ENCODE measurements at places on chromosomes 11 and 22.

- DNase-seq: no peak
Measured at GRCh38 chr11:81913793-81914192, 819.9 kb downstream of the FAM181B start.

- no peak for DNase-seq
Measured at GRCh38 chr11:108698844-108699642, 34.2 kb downstream of the DDX10 start.

DNA sequence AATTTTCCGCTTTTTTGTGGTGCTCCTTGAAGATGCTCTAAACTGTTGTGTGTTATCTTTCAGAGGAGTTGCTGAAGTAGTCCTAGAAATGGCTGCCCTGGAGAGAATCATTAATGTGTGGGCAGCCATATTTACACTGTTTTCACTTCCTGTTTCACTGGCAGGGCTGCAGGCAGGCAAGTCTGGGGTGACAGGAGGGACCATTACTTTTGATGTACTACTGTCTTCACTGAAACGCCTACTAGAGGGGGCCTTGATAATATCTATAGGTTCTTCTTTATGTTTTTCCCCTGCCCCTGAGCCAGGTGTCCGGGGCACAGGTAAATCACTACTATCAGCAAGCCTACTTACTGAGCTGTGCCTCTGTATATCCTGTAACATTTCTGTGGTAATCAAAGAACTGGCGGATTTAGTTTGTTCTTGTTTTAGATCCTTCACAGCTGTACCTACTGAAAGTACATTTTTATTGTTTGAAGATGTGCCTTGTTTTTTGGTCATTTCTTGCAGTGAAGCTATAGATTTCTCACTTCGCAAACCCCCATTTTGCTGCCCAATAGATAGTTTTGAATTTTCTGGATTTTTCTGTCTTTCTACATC lies 39.7 kb downstream of the ACAT1 start:
- DNase-seq: no peak

DNA sequence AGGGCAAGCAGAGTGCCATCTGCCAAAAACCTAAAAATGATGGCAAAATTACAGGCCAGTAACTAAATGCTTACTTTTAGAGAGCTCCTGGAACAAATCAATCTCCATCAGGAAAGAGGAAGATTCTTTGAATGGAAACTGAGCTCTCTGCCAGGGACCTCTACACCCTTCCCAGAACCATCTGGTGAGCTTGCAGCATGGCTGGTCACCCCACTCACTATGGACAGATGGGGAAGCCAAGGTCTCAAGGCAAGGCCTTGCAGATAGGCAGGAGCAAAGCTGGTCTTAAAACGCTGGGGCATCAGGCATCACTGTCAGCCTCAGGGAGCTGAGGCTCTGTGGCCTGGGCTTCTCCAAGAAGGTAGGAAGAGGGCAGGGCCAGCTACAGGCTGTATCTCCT lies 36.2 kb downstream of the SERGEF start:
- no peak for DNase-seq

DNA sequence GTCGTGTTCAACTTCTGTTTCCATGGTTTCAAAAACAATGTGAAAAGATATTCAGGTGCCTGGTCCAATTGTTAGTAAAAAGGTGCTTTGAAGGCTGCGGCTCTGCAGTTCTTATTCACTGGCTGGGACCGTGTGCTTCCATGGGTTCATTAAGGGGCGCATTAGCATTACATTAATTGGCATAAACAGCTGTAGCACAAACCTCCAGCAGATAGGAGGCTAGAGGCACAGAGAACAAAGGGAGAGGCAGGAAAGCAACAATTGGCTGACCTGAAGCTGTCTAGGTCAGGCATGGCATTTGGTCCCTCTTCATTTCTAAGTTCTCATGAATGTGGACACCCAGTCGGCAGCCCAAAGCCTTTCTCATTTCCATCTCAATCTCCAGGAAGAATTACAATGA lies 16.6 kb downstream of the PAK1 start:
- DNase-seq: no peak

DNA sequence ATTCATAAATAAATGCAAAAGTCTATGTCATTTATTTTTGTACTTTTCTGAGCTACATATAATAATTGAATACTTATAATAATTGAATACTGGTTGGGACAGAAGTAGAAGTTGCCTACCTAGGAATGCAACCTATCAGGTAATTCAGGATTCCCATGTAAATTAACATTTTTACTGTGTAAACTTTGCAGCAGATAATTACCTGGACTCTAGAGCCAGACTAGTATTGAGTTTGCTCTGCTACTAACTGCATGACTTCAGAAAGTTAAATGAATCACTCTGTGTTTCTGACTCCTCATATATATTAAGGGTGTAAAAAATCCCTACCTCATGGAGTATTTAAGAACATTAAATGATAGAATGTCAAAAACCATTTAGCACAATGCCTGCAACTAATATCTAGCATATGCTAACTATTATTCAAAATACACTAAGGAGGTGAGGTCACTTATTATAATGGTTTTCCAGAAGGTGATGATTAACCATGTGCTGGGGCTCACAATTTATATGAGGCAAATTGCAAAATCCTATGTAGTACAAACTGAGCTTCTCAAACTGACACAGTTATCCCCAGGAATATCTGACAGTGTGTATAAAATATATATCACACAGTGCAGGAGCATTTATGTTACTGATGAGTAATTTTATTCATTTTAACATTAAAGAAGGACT lies 138.1 kb upstream of the ANO3 start:
- DNase-seq: no peak

DNA sequence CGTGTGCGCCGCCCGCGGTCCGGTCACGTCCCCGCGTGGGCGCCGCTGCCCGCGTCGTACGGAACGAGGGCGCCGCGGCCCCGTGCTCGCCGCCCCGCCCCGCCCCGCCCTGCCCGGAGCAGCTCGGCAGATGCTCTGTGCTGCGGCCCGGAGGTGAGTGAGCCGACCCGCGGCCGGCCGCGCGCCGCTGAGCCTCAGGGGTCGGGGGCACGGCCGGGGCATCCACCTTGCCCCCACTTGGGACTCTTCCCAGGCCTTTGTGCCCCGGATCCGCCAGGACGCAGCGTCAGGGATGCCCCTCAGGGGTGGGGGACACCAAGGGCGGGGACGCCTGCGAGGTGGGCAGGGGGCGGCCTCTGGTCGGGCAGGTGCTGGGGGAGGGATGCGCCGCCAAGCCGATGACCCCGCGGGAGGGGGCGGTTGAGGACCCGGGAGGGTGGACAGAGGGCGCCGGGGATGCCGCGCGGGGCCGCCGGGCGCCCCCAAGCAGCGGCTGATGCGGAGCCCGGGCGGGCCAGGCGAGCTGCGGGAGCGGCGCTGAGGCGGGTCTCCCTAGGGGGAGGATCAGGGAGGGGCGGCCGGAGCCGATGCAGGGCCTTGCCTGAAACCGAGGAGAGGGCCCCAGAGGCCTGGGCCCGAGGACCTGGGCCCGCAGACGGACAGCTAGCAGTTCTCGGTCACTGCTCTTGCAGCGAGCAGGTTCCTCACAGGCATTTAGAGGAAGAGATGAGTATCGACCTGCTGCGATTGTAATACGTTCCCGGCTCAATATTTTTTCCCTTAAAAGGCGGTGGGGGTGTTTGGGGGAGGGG lies at the start of gene GNAZ:
Gene GNAZ, plus strand, starts transcription at position 102 of the 812 bp plus-strand sequence. CDS start 25,177 bp downstream, outside the sequence.
- DNase-seq: no peak

- no peak for DNase-seq
Measured at GRCh38 chr11:35145271-35145670, 6.3 kb downstream of the CD44 start.

Data from activated CD8-positive, alpha-beta memory T cell treated with anti-CD3 and anti-CD28 coated beads for 4 hours (primary cell).